Pancreas (tissue), 10 donors: ENCODE measurements at places on chromosomes 11 and 22.
A peak's percentile ranks its signal among the peaks of the same experiment; 100 is the strongest.

DNA sequence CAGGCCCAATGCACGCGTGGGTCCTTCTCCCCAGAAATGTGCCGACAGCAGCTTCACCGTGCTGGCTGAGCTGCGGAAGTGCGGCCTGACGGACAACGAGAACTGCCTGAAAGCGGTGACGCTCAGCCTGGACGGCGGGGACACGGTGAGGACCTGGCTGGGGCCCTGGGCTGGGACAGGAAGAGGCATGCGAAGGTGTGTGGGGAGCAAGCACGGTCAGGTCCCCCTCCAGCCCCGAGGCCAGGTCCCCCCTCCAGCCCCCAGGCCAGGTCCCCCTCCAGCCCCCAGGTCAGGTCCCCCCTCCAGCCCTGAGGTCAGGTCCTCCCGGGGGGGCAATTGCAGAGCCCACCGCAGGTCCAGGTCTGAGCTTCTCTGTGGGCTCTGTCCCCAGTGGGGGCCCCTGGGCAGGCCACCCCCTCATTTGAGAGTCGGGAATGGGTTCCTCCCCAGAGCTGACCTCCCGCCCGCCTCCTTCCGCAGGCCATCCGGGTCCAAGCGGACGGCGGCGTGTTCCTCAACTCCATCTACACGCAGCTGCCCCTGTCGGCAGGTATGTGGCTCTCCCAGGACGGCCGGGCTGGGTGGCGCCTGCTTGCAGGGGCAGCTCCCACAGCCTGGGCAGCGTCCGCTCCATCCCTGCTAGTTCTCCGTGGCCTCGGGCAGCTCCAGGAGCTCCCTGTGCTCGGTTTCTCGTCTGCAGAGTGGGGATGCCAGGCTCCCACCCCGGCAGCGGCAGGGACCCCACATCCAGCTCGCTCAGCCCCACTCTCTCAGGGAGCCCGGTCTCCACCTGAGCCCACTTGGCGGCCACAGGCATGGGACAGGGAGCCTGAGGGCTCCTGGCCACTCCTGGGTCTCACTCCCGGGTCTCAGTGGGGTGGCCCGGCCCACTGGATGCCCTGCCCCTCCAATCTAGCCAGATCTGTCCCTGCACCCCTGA lies 7.9 kb downstream of the MUC5B start:
- peak; percentile 78 for DNase-seq

- peak; percentile 75 for DNase-seq
Measured at GRCh38 chr11:63508009-63508408, 2.1 kb downstream of the LGALS12 start.

GRCh38 chr11:120675171-120675570 lies 163.6 kb downstream of the GRIK4 start:
- DNase-seq: no peak

DNA sequence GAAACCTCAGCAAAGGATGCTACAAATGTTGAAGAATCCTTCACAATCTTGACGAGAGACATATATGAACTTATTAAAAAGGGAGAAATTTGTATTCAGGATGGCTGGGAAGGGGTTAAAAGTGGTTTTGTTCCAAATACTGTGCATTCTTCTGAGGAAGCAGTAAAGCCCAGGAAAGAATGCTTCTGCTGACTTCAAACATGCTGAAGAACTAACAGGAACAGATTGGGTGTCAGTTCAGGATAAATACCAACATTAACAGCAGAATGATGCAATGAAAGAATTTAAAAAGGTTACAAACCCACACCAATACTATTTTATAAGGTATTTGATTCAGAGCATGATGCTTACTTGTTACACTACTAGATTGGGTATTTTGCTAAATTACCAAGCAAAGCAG lies 33.9 kb downstream of the RAB39A start:
- no peak for DNase-seq

DNA sequence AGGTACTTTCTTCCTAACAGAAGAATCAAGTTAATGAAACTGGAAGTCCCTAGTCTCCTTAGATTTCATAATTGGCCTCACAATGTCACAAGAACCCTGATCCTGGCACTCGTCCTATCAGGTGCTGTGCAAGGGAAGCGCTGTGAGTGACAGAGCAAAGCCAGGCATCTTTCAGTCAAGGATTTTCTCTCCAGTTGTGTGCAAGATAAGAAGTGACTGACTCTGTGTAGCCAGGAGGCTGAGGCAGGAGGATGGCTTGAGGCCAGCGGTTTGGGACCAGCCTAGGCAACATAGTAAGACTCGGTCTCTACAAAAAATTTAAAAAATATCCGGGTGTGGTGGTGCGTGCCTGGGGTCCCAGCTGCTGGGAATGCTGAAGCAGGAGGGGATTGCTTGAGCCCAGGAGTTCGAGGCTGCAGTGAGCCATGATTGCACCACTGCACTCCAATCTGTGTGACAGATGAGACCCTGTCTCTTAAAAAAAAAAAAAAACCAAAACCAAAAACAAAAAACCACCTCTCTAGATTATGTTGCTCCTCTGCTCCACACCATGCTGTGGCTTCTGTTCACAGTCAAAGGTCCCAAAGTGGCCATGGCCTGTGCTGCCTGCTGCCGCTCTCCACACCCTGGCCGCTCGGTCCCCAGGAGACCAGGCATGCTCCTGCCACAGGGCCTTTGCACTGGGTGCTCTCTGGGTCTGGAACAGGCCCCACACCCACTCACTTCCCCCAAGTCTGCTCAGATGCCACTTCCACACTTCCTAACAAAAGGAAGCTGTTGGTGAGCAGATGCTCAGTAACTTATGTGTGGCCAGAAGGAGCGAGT lies 54.2 kb upstream of the CLDN5 start:
- no peak for DNase-seq

DNA sequence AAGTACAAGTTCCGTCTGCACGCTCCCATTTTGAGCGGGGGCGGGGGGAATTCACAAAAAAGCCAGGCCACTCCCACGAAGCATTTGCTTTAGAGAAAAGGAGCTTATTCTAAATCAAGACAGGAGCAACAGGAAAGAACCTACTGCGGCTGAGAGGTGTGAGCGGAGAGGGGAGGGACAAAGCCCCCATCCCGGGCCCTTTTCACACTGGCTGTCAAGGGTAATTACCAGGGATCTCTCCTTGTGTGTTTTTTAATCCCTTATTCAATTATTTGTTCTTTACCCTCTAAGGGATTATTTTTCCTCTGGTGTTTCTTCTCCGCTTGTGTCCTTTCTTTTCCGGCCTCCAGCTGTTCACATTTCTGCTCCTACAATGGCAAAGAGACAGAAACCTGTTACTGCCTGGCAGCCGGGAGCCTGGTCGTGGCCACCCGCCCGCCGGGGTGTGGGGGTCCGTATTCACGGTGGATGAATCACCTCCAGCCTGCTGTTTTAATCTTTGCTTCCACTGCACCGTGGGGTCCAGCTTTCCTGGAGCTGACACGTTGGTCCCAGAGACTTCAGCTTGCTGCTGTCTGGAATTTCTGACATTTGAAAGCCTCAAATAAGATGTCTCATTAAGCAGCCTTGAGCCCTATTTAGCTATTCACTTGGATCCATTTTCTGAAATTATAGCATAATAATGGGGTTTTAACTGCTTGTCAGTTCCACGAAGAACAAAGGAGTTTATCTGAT lies 61.4 kb upstream of the FADD start:
- no peak for DNase-seq

DNA sequence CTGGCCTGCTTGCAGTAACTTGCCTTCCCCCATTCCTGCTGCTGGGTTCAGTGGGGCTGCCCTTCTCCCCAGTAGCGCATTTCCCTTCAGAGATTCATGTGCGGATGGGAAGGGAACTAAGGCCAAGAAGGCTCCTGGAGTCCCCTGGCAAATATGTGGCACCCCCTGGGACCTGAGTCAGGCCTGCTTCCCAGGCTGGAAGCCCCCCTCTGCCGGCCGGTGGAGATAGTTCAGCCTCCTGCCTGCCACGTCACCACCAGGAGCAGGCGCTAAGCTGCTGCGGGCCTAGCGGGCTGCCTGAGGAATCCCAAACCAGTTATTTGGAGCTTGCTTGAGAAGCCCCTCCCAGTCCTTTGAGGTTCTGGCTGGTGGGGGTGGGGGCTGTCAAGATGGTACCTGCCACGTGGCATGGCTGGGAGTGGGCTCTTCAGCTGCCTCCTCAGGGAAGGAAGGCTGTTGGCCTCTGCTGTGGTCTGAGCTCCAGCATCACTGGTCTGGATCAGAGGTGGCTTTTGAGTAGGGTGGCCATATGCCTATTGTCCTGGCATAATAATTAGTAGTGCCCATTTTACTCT lies 2.0 kb downstream of the SERPINH1 start:
- DNase-seq: no peak

GRCh38 chr22:19798003-19798665 lies 37.6 kb downstream of the TBX1 start:
- no peak for DNase-seq

DNA sequence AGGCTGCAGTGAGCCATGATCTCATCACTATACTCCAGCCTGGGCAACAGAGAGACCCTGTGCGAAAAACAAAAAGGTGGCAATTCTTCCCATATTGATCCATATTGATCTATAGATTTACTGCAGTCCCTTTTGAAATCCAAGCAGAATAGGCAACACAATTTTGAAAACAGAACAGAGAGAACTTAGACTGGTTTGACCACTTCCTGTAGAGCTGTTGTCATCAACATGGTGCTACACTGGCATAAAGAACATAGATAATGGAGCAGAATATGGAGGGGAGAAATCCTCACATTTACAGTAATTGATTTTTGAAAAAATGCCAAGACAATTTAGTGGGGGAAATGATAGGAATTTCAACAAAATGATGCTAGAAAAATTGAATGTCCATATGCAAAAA lies 34.1 kb downstream of the GRK3 start:
- no peak for DNase-seq

DNA sequence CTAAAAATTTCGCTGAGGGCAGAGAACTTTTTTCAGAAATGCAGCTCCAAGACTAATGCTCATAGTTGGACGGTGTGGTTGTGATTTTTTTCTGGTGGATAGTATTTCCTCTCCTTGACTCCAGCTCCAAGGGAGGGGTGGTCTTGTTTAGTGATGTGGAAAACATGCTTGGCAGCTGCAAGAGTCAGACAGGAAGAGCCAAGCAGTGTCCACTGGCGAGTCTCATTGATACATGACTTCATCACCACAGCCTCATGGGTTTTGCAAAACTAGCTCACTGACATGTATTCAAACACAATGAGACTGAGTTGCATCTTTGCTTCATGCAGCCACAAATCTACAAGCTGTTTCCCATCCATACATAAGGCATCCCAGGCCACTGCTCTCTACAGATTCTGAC lies 7.3 kb upstream of the KCNJ1 start:
- no peak for DNase-seq

GRCh38 chr22:40741116-40741515 lies 61.8 kb downstream of the MCHR1 start:
- no peak for DNase-seq

GRCh38 chr22:24088816-24089215 lies 77.7 kb downstream of the CABIN1 start:
- no peak for DNase-seq

DNA sequence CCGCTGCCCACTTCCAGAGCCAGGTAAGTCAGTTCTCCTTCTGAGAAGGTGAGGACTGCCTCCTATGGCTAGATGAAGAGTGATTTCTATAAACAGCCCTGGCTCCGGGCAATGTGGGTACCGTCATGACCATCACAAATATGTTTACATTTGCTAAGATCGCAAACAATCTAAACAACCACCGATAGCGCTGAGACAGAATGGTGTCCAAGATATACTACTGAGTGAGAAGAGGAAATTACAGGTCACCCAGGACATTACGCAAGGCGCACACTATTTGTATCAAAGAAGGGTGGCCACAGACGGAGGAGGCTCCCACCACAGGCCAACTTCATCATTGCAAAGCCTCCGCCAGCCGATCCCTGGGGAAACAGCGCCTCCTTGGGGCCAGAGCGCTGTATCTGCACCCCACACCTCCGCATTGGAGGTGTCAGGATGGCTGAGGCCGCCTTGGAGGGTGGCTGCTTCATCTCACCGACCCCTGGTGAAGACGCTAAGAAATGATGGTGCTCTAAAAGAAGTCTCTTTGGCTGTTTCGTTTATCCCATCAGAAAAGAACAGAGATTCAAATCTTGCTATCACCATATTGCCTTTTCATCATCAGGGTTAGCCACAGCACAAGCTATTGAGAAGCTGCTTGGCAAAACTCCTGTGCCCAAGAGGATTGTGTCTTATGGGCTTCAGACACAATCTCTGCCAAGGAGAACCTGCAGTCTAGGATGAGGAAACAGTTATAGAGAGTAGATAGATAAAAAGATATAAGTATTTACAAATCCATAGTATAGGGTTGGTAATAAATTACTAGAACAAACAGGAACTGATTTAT lies 12.3 kb upstream of the ASRGL1 start:
- peak; percentile 33 for DNase-seq

DNA sequence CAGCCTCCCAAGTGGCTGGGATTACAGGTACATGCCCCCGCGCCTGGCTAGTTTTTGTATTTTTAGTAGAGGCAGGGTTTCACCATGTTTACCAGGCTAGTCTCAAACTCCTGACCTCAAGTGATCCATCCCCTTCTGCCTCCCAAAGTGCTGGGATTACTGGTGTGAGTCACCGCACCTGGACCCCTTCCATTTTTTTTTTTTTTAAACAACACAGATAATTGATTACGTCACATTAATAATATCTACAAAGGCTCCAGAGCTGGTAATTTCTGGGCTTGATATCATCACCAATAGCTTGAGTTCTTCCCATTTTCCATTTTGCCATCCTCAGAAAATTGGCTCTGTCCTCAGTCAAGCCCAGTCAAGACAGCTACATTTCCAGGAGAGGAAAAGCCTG lies 7.2 kb downstream of the TTLL1 start:
- DNase-seq: no peak

DNA sequence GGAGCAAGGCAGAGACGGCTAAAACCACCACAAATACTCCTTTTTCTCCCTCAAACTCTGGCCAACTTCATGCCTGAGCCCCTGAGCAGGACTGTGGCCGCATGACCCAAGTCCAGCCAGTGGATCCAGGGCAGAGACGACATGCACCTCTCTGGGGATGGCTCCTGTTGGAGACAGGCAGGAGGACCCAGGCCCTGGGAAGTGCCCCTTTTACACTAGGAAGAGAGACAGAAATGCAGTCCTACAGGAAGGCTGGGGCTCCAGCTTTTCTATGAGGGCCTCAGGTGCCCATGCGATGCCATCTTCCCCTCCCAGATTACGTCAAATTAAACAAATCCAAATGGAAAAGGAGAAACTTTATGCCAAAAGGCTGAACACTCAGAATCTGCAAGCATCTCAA lies 498.0 kb downstream of the BRD1 start:
- DNase-seq: no peak

DNA sequence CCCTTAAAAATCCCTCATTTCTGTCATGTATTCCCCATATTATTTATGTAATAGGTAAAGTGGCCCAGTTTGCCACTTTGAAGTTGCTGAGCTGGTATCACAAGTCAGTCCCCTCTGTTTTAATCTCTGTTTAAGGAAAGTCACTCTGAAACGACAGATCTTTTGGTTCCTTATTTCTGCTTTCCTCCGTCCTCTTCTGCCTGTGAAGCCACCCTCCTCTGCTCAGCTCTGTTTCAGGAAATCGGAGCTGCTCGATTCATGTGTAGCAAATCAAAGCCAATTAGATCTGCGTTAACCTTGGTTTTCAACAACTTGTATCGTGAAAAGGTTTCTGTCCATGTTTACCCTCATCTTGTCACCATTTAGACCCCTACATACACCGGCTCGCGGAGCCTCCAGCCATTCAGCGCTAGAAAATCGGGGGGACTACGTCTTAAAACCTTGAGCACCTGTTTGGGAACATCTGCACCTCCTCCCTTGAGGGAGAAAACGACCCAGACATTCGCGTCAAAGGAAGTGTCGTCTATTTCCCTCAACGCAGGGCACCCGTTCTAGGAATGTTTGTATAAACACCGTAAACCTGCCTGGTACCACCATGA lies 576 bp upstream of the SC5D start:
- no peak for DNase-seq
